A549 (cell line): ENCODE measurements at places on chromosomes 16 and 17.

DNA sequence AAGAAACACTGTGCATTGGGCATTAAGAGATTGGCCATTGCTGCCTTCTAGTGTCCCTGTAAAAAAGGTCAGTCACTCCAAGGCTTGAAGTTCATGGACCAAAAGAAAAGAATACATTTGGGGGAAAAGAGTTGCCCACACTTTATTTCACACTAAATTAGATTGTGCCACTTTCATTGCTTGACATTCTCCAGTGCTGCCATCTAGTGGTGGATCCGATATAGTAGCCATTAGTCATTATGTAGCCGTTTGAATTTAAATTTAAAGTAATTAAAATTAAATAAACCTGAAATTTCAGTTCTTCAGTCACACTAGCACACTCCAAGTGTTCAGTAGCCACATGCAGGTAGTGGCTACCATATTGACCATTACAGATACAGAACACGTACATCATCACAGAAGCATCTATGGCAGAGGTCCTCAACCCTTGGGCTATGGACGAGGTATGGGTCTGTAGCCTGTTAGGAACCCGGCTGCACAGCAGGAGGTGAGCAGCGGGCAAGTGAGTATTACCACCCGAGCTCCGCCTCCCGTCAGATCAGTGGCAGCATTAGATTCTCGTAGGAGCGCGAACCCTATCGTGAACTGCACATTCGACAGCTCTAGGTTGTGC lies 21.9 kb upstream of the CDH5 start:
- DNase-seq = no peak

- DNase-seq = no peak
Observed at GRCh38 chr17:47821031-47821423, 567 bp downstream of the OSBPL7 start.

DNA sequence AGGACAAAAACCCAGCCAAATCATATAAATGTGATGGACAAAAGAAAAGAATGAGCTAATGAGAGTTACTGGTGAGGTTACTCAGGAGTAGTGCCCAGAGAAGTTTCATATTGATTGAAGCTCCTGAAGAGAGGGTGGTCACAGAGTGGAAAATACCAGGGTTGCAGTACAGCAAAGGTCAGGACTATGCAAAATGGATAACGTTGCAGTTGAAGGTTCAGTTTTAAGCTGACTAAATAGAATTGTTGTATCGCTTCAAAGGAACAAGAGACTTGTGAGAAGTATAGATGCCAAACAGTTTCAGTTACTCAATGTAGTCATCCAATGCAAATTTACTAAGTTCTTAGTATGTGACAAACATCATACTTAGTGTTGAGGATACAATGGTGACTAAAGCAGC lies 47.1 kb downstream of the ABCA8 start:
- no peak for DNase-seq

- no peak for DNase-seq
Observed at GRCh38 chr17:74769856-74770497, 6.2 kb downstream of the NAT9 start.

DNA sequence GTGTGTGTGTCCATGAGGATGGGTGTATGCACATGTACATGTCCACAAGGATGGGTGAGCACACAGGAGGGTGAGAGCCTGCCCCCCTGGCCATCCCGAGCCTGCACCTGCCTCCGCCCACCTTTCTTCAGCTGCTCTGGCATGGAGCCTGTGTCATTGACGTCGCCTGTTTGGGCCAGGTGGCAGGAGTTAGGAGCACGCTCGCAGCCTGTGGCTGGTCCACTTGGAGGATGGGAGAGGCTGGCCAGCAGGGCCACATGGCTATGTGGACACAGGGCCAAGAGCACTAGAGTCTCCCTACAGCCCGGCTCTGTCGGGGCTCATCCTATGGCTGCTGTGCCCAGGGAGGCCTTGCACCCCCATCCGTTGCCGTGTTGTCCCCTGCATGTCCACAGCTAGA lies 21.4 kb downstream of the BAHCC1 start:
- DNase-seq = no peak

- no peak for DNase-seq
Observed at GRCh38 chr16:83733301-83733700, 74.5 kb upstream of the HSBP1 start.

DNA sequence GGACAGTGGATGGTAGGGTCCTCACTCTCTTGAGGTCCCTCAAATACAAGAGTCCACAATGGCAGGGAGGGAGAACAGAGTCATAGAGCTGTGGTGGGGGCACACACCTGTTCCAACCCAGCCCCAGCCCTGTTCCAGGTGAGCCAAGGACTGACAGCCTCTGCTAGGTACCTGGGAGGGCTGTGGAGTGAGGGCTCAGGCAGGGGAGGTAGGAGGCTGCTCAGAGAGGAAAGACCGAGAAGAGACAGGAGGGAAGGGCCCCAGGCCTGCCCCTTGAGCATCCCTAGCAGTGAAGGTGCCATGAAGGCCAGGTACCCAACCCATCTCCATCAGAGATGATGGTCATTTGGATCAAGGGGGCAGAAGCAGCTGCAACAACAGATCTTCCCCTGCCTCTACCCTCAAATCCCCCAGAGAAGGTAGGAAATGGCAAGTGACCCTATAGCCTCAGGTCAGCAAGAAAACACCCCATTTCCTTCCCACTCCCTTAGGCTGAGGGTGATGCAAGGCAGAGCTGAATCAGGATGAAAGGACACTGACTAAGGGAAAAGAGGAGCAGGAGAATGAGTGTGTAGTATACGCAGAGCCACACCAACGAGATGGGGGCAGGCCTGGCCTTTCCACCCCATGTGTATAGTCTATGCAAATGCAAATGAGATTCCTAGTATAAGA lies 28.6 kb downstream of the CD300LG start:
- no peak for DNase-seq

DNA sequence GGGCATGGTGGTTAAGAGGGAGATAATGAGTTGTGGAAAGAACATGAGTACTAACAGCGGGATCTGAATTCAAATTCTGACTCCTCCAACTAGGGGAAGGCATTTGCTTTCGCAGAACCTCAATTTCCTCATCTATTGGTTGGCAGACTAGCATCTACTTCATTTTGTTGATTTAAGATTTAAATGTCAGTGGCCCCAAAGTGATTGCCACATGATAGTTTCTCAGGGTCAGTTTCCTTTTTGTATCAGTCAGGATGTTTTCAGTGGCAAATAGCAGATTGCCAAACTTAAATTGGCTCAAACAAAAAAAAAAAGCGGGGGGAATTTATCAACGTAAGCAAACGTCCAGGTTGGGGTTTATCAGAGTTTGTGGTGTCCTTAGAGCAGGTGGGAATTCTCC lies 25.1 kb upstream of the NOS2 start:
- DNase-seq = no peak

- DNase-seq = no peak
Observed at GRCh38 chr17:72545766-72546165, 424.9 kb downstream of the SOX9 start.

DNA sequence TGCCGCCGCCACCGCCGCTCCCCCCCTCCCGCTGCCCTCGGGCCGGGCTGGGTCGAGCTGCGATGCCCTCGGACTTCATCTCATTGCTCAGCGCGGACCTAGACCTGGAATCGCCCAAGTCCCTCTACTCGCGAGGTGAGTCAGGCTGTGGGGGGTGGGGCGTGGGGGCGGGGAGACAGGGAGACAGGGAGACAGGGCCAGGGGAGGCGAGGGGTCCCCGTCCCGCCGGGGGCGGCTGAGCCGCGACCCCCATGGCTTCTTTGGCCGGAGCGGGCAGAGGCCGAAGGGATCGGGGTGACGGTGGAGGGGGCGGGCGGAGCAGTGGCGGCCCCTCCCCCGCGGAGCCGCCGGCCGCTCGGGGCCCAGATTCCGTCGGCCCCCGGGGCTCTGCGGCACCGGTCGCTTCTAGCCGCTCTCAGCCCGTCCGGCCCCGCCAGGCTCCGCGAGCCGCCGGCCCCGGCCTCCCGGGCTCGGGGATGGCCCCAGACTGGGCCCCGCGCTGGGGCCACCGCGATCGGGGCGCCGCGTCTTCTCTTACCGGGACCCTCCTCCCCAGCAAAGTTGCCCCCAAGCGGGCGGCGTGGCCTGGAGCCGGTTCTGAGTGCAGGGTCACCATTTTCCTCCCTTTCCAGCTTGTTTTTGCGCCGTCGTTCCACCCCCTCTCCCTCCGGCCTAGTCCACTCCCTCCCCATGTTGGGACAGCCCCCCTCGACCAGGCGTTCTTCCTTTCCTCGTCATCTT lies 644 bp downstream of the NFAT5 start:
- DNase-seq = peak; percentile 50

DNA sequence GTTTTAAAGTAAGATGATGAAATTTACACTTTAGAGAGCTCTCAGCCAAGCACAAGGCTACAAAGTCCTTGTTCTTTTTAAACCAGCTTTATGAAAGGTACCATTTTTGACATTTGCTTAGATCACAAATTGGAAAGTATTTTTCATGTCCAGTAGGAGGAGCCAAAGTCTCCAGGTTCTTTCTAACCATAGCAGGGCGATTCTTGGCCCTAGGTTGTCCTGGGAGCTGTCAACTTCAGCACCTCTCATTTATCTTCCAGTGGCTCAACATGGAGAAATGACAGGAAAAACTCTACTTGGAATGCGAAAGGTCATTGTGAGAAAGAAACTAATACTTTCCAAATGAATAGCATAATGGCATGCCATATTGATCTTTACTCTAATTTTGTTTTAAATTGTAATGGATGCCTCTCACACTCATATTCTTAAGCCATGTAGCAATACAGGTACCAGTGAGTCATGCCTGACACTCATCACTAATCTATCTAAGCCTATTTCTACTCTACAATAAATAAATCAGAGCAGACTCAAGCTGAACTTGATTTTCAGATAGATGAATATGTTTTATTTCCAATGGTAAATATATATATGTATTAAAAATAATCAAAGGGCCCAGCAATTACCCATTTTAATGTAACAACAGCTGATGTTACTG lies 919.1 kb upstream of the EEF2KMT start:
- DNase-seq = peak; percentile 46

GRCh38 chr16:74909665-74910064 lies 75.3 kb downstream of the WDR59 start:
- DNase-seq = no peak

DNA sequence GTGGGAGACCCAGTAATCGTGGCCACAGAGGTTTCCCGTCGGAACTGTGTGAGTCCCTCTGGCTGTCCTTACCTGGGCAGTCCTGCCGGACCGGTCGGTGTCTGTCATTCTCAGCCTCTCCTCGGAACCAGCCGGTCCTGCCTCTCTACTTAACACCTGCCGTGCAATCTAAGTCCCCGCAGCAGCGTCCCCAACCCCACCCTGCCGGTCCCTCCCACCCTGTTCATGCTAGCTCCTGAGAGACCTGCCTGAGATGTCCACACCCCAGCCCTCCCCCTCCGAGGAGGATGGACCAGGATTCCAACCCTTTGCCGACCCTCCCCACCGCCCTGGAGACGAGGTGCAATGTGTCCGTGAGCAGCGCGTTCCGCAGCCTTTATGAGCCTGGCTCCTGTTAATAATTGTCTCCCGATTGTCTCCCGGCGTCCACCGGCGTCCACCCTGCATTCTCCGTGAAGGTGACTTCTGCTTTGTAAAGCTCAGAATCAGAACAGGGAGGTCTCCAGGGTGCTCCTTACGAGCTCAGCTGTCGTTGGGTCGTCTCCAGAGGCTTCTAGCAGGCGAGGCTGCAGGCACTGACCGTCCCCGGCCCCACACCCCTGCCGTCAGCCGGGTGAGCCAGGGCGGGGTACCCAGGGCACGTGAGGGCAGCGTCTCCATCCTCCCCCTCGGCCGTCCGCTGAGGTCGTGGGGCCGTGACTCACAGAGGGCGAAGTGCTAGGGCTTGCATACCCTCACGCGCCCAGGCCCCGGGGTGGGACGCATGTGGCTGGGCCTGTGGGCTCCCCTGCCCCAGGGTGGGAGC lies 10.1 kb downstream of the METRNL start:
- no peak for DNase-seq

DNA sequence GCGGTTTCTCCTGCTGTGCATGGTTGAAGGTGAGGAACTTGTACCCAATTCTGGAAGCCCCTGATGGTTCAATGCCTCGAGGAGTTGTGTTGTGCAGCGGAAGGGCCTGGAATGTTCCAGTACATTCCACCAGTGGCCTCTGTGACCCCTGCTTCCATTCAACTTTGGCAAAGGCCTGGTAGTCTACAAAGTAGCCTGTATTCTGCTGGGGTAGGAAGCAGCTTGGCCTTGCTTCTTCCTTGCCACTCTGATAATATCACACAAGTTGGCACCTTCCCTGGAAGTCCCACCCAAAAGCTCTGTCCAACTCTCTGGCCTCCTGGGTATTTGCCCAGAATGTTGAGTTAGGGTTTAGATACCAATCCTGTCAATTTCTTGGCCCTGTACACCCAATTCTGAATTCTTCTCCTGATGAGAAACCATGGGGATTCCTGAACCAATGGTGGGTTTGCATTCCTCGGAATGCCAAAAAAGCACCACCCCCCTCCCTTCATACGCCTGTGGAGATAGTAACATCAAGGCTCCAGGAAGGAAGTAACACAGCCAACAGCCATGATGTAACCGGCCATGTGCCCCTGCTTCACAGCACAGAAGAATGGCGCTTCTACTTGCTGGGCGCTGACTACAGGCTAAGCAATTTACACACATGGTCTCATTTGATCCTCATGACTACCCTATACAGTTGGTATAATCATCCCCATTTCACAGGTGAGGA lies 11.8 kb upstream of the FAM117A start:
- no peak for DNase-seq

- no peak for DNase-seq
Observed at GRCh38 chr17:31309556-31309955, 4.3 kb downstream of the EVI2B start.

GRCh38 chr16:27228045-27228444 lies 24.7 kb downstream of the KDM8 start:
- DNase-seq = no peak

DNA sequence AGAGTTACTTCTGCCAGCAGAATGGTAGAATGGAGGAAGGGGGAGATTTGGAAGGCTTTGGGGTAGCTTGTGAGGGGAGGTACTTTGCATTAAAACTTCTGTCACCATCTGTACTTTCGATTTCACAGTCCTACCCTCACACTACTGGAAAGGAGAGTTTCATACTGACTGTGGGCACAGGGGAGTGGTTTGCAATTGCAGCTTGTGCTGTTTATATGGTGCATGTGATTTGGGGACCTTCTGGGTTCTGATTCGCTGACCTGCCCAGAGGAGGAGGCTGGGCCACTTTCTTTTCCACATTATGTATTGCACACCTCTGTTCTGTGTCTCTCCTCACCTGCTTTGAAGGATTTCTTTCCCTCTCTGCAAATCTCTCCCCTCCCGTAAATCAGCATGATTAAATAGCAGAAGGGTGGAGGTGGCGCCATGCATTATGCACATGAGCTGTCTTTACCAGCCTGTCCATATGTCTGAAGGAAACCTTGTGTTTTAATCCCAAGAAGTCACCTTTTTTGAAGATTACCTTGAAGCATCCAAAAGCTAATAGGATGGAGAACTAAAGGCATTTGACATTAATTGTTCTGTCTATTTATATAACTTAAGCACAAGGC lies 90.9 kb downstream of the RBFOX1 start:
- no peak for DNase-seq
